ENCODE measurements at places on chromosomes 2 and 18.

DNA sequence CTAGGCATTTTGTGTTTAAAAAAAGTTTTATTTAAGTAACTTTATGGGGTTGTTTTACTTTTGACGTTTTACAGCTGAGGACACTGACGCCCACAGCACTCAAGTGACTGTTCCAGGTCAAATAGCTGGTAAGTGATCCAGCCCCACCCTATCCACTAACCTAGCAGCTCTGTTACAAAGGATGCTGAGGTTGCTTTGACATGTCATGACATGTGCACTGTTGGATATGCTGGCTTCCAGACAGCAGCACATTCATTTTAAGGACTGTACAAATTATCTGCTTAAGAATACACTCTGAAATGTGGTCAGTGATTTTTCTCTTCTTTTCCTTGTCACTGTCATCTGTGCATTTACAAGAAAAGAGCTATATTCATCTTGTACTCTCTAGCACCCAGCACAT lies 417.5 kb downstream of the ZEB2 start:
- DNase-seq: no peak

- DNase-seq: no peak
These were observed 19.9 kb downstream of the CD8A start for GRCh38 chr2:86770816-86771301.

DNA sequence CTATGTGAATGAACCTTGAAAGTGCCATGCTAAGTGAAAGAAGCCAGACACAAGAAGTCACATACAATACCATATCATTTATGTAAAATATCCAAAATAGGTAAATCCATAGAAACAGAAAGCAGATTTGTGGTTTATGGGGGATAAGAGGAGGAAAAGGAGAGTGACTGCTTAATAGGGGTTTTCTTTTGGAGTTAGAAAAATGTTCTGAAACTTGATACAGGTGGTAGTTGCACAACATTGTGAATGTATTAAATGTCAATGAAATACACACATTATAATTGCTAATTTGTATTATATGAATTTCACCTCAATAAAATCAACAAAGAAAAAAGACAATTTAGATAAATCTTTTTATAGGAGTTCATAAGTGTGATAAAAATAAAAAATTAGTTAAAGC lies 37.1 kb downstream of the MEMO1 start:
- DNase-seq: no peak

- DNase-seq: no peak
These were observed 559.0 kb upstream of the ZEB2 start for GRCh38 chr2:145078923-145079322.

- no peak for DNase-seq
These were observed 325.2 kb downstream of the PLCL1 start for GRCh38 chr2:198129609-198130008.

DNA sequence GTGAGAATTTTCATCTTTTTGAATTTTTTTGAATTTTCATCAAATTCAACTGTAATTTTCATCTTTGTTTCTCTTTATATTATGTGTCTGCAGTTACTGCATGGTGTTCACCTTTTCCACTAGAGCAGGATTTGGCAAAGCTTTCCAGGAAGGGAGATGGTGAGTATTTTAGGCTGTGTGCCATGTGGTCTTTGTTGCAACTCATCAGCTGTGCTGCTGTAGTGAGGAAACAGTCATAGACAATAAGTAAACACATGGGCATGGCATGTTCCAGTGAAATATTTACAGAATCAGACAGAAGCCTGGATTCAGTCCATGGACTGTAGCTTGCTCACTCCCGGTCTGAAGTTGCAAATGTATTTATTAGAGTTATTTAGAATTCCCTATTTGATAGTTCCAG lies 120.4 kb downstream of the DCDC2C start:
- DNase-seq: no peak

- DNase-seq: no peak
These were observed 62.3 kb downstream of the SPTBN1 start for GRCh38 chr2:54518430-54518829.

GRCh38 chr2:169752752-169753151 lies 19.1 kb downstream of the KLHL23 start:
- DNase-seq: no peak

GRCh38 chr18:68841301-68841700 lies 43.4 kb downstream of the CCDC102B start:
- DNase-seq: no peak

DNA sequence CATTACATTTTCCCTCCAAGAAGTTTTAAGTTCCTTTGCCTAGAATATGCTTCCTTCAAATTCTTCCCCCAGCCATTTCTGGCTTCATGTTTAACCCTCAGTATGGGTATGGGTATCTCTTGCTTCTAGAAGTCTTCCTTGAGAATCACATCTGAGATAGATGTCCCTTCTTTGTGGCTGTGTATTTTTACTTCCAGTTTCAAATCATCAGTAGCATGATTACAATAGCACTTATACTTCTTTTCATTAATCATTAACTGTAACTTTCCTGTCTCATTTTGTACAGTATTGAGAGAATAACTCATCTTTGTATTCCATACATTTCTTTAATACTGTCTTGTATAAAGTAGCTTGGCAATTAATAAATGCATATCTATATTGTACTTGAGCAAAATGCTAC lies 17.3 kb upstream of the PDE1A start:
- DNase-seq: no peak

GRCh38 chr18:9933865-9934264 lies 20.0 kb downstream of the VAPA start:
- DNase-seq: no peak

- no peak for DNase-seq
These were observed 31.3 kb upstream of the CNTNAP5 start for GRCh38 chr2:123993728-123994323.

DNA sequence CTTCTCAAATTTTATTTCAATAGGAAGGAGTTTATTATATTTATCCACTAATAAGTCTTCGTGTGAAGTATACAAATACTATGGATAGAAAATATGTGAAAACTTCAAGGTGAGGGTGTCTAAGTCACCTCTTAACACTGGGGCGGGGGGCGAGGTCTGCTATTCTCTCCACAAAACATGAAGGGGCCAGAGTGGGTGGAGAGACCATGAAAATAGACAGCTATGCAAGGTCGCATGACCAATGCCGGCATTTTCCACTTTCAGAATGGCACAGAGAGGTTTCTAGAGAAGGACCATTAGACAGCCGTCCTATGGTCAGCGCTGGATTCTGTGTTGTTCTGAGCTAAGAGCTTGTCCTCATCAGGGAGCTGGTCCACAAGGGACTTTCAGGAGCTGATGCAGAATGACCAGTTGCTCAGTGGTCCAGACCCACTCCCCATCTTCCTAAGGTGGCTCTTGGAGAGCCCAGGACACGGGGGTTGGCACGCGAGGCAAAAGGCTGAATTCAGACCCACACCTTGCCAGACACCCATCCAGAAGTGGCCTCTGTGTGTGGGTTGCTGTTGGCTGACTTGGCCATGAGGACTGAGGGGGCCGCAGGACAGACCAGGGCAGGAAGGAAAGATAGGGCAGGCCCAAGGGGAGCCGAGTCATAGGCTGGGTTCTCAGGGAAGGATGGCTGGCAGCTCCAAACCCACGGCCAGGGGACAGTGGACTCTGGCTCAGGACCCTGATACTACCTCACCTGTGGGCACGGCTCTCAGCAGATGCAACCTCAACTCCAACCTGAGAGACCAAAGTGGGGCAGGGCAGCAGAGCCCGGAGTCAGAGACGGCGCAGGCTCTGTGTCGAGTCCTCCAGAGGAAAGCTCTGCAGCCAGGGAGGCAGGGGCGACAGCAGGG lies 69.8 kb downstream of the NDUFA10 start:
- no peak for DNase-seq

GRCh38 chr2:177538323-177538722 lies 145.8 kb downstream of the AGPS start:
- no peak for DNase-seq

DNA sequence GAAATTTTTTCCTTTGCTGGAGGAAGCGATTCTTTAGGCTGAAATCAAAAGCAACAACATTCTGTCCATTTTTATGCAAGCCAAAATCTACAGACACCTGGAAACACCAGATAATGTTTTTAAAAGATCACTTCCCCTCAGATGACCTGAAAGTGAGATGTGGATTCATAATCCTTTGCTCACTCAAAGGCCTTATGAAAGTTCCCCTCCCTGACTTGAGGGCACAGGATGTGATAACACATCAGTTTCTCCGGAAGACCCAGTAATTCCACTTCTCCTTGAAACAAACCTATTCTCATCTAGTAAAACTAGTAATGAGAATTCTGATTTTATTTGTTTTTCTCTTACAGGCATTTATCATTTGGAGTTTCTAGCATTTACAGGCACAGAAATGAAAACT lies 218.3 kb upstream of the RND3 start:
- no peak for DNase-seq

GRCh38 chr2:9095690-9096089 lies 92.2 kb upstream of the MBOAT2 start:
- DNase-seq: no peak

GRCh38 chr2:231597014-231597611 lies 4.4 kb downstream of the TEX44 start:
- DNase-seq: no peak

- no peak for DNase-seq
These were observed 434.4 kb downstream of the TNS1 start for GRCh38 chr2:217568289-217568971.

DNA sequence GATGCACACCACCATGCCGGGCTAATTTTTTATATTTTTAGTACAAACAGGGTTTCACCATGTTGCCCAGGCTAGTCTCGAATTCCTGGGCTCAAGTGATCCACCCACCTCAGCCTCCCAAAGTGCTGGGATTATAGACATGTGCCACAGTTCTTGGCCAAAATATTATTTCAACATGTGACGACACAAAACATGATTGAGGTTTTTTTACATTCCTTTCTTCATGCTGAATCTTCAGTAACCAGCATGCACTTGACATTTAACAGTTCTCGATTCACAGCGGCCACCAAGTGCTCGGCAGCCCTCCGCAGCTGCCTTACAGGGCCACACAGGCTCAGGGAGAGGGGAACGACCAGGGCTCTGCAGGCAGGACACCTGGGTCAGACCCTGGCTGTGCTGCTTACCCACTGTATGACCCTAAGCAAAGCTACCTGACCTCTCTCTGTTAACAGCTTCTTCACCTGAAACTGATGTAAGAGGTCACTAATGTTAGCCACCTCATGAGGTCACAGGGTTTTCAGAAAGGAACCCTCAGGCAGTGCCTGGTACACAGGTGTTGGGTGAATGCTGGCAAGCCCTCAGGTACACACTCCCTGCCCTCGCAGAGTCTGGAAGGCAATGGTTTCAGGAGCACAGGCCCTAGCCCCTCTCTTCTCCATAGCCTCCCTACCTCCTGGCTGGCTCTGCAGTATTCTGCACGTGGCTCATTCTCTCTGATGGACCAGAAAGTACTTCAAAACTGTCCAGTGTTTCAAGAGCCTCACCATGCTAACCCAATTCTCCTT lies 25.7 kb downstream of the TUBB6 start:
- DNase-seq: no peak

- DNase-seq: no peak
These were observed 7.7 kb downstream of the OTX1 start for GRCh38 chr2:63058144-63058920.

GRCh38 chr2:43227830-43228281 lies 1.4 kb upstream of the ZFP36L2 start:
- DNase-seq: no peak

DNA sequence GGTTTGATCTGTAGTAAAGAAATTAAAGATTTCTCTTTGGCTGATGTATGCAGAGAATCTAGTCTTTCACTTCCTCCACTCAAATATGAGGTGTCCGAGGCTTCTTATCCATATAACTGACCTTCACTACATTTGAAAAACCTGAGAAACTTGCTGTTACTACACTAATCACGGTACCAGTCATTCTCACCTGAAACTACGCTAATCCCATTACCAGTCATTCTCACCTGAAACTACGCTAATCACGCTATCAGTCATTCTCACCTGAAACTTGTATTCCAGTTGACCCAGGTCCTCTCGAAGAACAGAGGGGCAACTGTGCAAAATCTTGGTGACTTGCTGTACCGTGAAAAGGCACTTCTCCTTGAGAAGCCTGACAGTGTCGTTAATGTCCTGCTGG lies 5.1 kb downstream of the MTERF4 start:
- no peak for DNase-seq

GRCh38 chr2:36404318-36404717 lies 48.7 kb downstream of the CRIM1 start:
- no peak for DNase-seq

- DNase-seq: no peak
These were observed 30.5 kb downstream of the FOSL2 start for GRCh38 chr2:28422908-28423741.

GRCh38 chr2:21118302-21118920 lies 5.4 kb upstream of the TDRD15 start:
- no peak for DNase-seq

- no peak for DNase-seq
These were observed 446.2 kb upstream of the SLC14A2 start for GRCh38 chr18:45168866-45169600.

DNA sequence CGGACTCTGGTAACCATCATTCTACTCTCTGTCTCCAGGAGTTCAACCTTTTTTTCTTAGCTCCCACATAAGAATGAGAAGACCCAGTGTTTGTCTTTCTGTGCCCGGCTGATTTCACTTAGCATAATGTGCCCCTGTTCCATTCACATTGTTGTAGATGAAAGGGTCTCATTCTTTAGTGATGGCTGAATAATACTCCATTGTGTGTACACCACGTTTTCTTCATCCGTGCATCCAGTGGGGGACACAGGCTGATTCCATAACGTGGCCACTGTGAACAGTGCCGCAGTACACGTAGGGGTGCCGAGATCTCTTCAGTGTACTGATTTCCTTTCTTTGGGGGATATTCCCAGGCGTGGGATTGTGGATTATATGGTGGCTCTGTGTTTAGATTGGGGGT lies 72.3 kb upstream of the NFATC1 start:
- DNase-seq: no peak

DNA sequence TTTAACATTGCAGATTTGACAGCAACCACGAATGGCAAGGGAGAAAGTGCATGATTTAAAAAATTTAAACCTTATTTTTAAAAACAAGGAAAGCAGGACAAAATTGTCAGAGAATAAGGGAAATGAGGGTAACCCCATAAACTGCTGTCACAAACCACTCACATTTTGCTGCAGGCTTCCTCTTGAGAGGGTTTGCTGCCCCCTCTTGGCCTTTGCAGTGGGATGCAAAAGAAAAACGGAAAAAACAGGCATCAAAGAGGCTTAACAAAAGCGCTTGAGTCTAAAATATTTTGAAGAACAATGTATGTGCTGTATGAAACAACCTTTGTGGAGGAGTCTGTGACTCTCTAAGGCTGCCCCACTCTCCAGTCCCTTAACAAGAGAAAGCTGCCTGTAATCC lies 91.6 kb downstream of the TMX3 start:
- peak; percentile 1 for DNase-seq

Data from stimulated activated CD4-positive, alpha-beta T cell treated with anti-CD3 and anti-CD28 coated beads, Interleukin-1b, Interleukin-23, amount 100 ng/mL, for 24 hours (primary cell).